ENCODE measurements at places on chromosomes 13 and 19. TPM values are rescaled to one million over a fixed set of nuclear protein-coding genes. Genes with fewer than 3 reads are reported as not detected.
A peak's percentile ranks its signal among the peaks of the same experiment; 100 is the strongest.

DNA sequence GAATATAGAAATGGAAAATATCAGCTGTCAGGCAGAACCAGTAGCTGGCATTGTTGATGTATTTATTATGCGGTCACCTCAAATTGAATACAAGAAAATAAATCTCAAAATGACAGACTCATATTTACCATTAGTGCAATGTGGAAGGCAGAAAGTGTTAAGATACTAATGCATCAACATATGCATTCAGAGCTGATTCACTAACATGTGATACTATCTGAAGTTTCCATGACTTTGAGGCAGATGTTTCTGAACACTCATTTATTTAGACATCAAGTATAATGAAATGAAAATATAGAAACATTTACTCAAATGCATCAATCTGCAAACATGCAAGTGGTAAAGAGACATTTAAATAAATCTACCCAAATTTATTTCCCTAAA is 474.2 kb upstream of the SLC10A2 start:
- no peak for DNase-seq

DNA sequence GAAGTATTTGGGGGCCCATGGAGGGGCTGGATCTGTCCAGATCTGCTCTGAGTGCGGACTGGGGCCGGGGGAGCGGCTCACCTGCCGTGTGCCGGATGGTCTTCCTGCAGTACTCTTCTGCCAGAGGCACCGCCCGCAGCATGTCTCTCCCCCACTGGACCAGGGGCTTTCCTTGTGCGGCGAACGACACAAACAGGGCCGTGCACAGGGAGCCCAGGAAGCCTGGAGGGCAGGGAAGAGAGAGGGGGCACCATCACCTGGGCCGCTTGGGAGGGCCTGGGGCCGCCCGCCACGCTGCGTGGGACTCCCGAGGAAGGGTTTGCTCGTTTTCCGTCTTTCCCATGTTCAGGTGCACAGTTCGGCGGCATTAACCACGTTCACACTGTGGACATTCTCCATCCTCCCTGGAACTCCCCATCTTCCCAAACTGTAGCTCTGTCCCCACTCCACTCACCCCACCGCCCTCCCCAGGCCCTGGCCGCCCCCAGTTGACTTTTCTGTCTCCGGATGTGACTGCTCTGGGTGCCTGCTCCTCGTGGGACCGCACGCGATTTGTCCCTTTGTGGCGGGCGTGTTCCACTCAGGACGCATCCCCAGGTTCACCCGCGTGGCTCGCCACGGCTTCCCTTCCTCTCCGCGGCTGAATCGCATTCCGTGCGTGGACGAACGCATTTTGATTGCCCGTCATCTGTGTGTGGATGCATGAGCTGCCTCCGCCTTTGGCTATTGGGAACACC is 24.2 kb downstream of the ADPRHL1 start:
- no peak for DNase-seq

DNA sequence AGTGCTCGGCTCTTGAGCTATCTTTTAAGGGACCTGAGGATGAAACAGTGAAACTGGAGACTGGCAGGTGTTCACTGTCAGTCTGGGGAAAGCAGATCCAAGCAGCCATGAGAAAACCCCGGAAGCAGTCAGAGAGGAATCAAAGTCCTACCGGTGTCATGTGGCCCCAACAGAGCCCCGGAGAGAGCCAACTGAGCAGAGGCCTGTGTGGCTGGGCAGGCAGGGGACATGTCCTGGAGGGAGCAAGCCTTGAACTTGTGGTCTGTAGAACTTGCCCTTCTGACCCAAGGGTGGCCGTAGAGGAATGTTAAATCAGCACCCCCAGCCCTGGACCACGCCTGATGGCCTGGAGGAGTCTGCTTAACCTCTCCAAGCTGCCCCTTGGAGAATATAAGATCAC is 113.7 kb upstream of the ZNF507 start:
- DNase-seq: no peak

GRCh38 chr19:44401139-44402115 is at the start of gene ZNF285:
Gene ZNF285, minus strand, starts transcription at chr19:44401608. Its CDS starts 4,395 bp downstream, at chr19:44397213.
- DNase-seq: peak; percentile 91

The ZNF541 gene
- polyA plus RNA-seq: 0.49 TPM

The ZNF540 gene
- 3.7 TPM for polyA plus RNA-seq

The OR7G3 gene
- not detected for polyA plus RNA-seq

The SMAD9 gene
- 29.7 TPM for polyA plus RNA-seq

Data from left renal cortex interstitium (tissue), 4 donors.